ENCODE measurements at places on chromosomes 3 and 15.

GRCh38 chr3:127994011-127994410, 58.2 kb upstream of the SEC61A1 start:
- DNase-seq: no peak

GRCh38 chr3:70565861-70566260, 253.4 kb upstream of the MDFIC2 start:
- DNase-seq: no peak

DNA sequence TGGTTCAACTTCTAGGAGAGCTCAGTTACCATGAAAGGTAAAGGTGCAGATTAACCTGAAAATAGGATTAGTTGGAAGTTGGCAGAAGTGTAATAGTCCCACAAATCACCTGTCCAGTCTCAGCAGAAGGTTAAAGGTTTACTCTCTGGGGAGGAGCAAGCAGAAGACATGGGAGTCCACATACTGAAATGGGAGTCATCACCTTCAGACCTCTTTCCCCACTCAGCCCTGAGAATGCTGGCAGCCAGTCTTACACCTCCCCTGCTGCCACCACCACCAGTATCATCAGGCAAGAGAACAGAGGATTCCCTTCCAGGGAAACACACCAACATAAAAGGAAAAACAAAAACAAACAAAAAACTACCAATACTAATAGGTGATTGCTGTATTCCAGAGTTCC, 13.8 kb upstream of the PLA2G4D start:
- no peak for DNase-seq

DNA sequence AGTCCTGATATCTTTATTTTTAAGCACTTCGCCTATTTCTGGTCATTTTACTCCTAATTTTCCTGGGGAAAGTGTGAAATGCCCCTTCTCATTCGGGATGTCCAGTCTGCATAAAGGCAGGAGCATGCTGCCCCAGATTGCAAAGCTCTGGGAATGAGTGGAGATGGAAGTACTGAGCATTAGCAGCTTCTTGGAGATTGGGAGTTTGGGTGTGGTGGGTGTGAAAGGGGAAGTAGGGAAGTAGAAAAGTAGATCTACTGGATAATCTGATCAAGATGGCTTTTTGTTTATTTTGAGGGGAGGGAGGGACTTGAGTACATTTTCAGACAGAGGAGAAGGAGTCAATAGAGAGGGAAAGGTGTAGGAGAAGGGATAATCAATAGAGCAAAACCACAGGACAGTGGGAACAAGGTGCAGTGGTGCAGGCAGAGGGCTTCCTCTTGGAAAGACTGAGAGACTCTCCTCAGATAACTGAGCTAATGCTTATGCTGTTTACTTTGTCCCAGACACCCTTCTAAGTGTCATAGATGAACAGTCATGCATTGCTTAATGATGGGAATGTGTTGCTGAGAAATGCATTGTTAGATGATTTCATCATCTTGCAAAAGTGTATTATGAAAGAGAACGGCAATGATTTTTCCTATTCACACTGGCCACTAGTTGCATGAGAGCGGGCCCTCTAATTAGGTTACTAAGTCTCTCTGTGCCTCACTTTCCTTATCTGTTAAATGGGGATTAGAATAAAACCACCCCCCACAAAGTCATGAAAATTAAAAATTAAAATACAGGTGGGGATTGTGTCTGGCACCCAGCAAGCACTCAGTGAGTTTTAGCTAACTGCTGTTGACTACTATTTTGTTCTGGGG, 45.5 kb downstream of the PHLDB2 start:
- no peak for DNase-seq

DNA sequence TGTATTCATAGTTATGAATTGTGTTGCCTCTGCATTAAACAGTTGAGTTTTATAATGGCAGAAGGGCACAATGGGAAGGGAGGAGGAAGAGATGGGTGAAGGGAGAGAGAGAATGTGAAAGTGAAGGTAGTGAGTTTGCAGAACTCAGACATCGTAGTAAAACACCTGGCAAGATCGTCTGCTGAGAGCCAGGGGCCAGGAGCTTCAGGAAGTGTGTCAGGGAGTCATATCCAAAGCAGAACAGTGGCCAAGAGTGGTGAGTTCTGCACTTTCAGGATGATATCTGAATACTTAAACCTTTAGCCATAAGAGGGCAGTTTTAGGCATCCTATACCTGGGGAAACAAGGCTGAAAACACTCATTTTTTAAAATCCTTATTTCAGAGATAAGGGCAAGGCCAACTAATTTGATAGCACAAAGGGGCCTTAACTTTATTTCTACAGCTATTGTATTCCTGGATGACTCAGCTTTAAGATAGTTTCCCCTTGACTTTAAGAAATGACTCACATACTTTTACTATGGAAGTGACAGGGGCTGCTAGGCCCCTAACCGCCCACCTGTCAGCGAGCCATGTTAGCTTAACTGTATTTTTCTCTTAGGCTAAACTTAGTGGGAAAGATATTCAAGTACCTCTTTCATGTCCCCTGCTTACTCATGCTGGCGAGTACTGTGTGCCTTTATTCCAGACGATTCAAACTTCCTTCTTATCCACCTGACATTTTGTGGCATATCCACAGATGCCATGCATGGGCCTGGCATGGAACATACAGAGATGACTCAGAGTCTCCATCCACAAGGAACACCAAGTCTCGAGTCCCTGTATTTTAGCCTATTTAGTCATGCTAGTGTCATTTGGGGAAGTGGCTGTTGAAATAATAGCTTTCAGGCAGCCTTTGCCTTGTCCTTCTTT, 53.9 kb downstream of the RLBP1 start:
- no peak for DNase-seq
